ENCODE measurements at places on chromosomes 11 and 22.

DNA sequence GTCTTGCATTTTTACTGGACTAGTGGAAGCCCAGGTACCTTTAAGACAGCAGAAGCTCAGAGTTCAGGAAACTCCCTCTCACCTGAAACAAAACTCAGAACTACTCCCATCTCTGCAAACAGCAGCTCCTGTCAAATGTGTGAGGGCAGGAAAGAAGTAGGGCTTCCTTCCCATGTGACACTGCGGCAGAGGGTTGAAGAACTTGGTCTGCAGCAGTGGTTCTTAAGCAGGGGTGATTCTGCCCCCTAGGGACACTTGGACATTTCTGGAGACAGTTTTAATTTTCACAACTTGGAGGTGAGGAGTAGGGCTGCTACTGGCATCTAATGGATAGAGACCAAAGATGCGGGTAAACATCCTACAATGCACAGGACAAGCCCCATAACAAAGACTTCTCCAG, 63.4 kb downstream of the RCN1 start:
- DNase-seq: no peak

DNA sequence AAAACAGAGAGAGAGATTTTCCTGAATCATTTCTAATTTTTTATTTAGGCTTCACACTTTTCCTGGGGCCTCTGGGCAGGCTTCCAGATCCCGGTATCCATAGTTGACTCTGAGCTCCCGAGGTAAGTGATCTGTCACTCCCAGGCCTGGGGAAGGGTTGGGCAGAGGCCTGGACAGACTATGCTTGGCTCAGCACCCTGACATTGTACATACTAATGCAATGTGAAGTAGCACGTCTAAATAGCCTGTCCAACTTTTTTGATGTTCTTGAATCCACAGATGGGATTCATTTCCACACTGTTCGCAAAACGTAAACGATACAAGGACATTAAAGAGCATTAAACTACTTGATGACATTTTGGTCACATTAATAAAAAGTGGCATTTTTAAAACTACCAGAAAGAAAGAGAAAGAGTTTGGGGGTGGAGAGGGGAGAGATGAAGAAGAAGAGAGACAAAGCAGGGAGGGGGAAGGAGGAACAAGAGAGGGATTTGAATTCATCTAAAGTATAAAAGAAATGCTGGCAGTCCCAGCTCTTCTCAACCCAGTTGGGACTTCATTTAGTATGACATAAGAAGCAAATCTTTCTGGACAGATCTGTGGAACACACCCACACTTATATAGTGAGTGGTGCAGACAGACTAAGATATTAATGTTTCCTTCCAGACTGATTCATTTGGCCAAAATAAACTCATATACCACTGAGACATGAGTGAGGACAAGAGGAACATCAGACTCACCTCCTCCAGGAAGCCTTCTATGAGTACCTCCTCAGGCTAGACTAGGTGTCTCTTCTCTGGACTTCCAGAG, 514.2 kb downstream of the SOX6 start:
- no peak for DNase-seq

GRCh38 chr11:11243209-11243589, 109.9 kb downstream of the CSNK2A3 start:
- DNase-seq: no peak

- DNase-seq: no peak
Measured at GRCh38 chr11:70490208-70490607, 91.9 kb downstream of the CTTN start.

DNA sequence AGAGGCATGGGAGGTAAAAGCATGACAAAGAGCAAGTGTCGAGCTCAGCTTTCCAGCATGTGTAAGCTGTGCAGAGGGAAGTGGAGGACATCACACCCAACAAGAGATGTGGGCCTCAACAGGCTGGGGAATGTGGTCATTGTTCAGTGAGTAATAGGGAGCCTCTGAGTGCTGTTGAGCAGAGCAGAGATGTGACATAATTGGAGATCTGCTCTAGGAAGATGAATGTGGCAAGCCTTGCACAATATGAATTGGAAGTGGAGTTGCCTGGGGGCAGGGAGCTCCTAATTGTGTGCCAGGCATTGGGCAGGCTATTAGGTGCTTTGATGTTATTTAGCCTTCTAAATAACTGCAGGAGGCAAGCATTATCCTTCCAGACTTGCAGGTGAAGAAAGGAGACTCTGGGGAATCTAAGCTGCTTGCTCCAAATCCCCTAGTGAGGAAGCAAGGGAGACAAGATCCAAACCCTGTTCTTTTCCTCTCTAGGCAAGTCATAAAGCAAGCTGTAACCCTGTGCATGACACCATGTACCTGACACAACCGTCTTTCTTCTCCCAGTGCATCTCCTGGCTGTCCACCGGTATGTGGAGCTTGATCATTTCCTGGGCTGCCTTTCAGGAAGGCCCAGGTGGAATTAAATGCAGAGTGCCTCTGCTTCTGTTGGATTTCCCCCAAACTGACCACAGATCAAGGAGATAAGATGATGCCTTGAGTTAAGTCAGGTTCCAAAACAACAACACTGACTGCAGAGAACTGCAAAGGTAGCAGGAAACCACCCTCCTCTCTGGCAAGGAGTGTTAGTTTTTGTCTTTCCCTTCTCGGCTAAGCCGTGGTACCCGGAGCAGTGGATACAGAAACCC, 221.4 kb downstream of the TENM4 start:
- no peak for DNase-seq

DNA sequence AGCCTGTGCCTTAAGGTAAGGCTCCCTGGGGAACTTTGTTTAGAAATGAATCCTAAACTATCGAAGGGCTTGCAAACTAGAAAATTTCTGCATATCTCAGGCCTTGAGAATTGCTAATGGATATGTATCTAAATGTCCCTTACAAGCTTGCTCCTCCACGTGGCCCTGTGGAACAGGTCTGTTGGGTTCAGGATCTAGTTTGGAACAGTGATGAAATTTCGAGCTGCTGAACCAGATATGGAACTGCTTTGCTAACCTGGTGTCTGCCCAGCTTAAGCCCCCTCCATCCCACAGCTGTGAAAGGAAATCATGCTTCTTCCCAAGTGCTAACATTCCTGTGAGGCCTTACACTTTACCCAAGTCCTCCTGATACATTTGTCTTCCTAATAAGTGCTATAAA, 11.6 kb downstream of the SREBF2 start:
- DNase-seq: no peak

DNA sequence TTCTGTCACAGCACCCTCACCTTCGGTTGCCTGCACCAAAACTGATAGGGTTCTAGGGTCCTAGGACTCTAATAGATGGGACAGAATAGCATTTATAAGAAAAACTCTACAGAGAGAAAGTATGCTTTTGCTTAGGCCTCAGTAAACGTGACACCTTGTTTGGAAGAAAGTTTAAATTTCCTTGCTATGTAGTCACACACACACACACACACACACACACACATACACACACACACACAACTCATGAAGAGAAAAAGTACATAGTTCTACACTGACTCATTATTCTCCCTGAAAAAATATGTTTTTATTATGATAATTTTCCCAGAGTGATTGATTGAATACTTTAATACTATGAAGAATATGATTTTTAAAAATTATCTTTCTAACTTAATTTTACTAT, 220.8 kb upstream of the SNX19 start:
- no peak for DNase-seq

- no peak for DNase-seq
Measured at GRCh38 chr11:95293116-95293515, 62.1 kb upstream of the SESN3 start.

- no peak for DNase-seq
Measured at GRCh38 chr11:72634472-72635095, 39.6 kb downstream of the PDE2A start.

DNA sequence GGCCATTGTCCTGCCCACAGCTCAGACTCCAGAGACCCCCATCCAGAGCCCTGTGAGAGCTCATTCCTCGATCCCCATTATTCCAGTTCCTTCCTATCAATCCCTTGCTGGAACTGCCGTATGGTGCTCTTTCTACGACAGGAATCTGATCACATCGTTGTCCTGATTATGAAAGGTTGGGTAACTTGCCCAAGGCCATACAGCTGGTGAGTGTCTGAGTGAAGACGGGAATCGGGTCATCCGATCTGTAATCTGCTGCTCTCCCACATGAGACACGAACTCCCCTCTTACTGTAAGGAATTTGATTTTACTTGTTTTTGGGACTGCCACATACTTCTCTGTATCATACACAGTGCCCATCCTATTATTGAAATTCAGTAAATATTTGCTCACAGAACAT, 149.1 kb downstream of the OPCML start:
- no peak for DNase-seq

- no peak for DNase-seq
Measured at GRCh38 chr22:46564084-46564714, 26.8 kb upstream of the CELSR1 start.

DNA sequence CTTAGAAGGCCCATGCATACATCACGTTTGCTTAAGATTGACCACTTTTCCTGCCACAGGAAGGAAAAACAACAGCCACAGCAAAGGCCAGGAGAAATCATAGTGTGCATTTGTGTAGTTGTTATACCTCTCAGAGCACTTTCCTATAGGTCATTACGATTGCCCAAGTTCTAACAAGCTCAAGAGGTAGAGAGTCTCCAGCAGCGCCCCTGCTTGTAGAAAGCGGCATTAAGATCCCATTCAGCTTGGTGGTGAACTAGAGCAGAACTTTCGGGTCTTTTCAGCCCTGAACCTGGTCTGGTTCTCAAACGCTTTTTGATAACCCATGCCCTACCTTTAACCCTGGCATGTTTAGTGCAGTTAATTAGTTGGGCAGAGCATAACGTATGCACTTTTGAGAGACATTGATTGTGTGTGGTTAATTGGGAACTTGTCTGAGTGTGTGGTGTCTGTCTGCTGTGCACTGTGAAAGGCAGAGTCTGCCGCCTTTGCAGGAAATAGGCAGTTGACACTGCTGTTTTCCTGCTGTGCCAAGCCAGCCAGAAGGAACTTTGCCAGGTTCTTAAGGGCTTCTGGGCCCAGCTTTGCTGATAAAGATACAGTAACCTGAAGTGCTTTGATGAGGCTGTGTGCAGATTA, 109.9 kb upstream of the CLMP start:
- DNase-seq: no peak

- no peak for DNase-seq
Measured at GRCh38 chr11:9518835-9519410, 54.5 kb upstream of the WEE1 start.

GRCh38 chr22:41757502-41757901, 43.0 kb upstream of the CCDC134 start:
- DNase-seq: no peak

Data from cortex of kidney (tissue), 1 donor.